ENCODE measurements at places on chromosomes 16 and 17.
A peak's percentile ranks its signal among the peaks of the same experiment; 100 is the strongest.

- no peak for DNase-seq
Measured at GRCh38 chr17:70713694-70714093, 544.4 kb downstream of the KCNJ2 start.

DNA sequence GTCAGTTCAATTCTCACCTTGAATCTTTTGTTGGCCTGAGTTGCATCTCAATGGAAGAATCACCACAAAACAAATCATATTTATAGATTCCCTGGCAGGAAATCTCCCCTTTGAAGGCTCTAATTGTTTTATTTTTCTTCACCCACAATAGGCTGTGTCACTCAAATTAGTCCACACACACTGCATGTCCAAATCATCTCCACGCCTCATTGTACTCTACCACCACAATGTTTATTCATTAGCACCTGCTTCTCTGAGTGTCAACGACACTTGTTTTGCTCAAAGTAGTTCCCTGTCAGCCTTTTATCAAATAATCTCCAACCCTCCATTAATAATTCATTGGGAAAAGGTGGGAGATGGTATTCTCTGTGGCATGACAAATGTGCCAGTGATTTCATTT is 164.3 kb downstream of the ABCC12 start:
- no peak for DNase-seq

GRCh38 chr17:30323262-30323894 is 10.5 kb downstream of the TMIGD1 start:
- DNase-seq, result no peak

GRCh38 chr16:89094252-89094879 is 714 bp downstream of the ACSF3 start:
- DNase-seq, result no peak

DNA sequence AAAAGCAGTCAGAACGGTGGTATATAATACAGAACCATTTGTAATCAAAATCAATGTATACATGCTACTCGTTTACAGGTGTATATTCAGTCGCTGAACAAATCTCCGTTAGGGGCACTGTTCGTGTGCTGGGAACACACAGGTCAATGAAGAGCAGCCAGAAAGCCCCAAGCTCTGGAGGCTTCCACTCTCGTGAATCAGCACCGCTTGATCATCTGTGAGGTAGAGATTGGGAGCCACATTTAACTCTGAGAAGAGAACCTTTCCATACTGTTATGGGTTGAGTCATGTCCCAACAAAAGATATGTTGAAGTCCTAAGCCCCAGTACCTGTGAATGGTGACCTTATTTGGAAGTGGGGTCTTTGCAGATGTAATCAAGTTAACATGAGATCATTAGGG is 5.4 kb upstream of the CYTH1 start:
- no peak for DNase-seq

DNA sequence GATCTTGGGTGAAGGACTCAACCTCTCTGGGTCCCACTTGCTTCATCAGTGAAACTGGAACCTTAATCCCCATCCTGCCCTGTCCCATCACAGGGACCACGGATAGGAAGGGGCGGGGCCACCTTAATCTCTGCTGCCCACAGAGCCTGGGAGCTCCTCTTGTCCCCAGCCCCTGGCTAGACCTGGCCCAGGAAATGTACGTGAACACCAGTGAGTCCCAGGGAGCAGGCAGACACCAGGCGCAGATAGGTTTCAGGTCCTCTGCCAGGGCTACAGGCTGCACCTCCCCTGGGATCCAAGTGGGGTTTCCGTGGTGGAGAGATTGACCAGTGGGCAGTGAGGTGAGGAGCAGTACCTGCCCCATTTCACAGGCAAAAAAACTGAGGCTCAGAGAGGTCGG is 21.0 kb downstream of the RAB11FIP4 start:
- no peak for DNase-seq

DNA sequence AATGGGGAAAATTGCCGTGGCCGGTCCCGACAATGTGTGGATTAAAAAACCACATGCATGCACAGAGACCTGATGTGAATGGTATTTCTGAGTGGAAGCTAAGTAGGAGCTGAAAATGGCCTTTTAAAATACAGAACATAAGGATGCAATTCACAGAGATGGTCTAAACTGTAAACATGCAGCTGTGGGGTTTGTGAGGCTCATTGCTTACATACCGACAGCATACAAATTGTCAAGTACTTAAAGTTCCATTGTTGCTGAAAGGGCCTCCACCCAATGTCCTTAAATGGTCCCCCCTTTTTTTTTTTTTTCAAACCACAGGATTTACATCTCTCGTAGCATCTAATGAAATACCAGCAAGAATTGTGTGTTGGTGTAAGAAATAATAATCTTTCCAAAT is 523.2 kb downstream of the MAF start:
- DNase-seq, result no peak

DNA sequence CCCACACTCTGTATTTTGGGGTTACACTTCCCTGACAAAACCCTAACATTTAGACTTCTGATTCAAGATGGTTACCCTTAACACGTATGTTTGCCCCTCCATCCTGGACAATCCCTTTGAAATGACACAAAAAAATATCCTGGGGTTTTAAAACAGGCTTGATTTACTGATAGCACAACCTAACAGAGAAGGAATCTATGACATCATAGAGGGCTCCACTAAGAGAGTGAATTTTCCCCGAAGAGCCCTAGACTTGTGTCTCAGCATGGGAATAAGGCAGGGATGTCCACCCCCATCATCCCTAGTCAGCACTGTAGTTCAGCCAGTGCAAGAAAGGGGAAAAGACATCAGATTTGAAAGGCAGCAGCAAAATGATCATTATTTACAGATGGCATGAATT is 15.8 kb upstream of the SRCIN1 start:
- DNase-seq, result no peak

- no peak for DNase-seq
Measured at GRCh38 chr16:10305912-10306311, 79.9 kb upstream of the ATF7IP2 start.

GRCh38 chr16:58847902-58848661 is 114.0 kb upstream of the GOT2 start:
- peak; percentile 84 for DNase-seq

GRCh38 chr17:58394534-58395223 is 22.7 kb downstream of the RNF43 start:
- no peak for DNase-seq

DNA sequence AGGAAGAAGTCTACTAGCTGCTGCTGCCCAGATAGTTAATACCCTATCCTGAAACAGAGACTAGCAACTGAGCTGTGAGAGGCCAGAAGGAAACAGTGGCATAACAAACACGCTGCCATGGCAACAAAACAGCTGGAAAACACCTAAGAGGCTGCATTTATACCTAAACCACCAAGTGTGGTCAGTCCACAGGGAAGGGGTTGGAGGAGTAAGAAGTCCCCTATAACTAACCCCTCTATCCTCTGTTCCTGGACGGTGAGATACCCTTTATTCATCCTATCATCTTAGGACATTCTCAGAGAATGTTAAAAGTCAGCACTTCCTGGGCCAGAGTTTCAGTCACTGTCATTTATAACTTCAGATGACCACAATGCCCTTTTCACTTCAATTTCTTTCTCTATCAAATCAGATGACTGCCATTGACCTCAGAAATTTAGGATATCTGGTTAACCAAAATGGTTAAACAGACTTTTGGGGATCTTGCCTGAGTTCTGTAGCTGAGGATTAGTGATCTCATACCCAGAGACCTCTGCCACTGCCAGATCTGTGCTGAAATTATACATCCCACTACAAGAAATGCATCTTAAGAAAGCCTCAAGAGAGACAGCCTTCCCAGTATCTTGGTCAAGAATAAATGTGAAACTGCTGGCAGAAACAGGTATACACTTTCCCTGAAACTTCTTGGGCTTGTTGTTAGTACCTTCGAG is 36.2 kb downstream of the STH start:
- no peak for DNase-seq

DNA sequence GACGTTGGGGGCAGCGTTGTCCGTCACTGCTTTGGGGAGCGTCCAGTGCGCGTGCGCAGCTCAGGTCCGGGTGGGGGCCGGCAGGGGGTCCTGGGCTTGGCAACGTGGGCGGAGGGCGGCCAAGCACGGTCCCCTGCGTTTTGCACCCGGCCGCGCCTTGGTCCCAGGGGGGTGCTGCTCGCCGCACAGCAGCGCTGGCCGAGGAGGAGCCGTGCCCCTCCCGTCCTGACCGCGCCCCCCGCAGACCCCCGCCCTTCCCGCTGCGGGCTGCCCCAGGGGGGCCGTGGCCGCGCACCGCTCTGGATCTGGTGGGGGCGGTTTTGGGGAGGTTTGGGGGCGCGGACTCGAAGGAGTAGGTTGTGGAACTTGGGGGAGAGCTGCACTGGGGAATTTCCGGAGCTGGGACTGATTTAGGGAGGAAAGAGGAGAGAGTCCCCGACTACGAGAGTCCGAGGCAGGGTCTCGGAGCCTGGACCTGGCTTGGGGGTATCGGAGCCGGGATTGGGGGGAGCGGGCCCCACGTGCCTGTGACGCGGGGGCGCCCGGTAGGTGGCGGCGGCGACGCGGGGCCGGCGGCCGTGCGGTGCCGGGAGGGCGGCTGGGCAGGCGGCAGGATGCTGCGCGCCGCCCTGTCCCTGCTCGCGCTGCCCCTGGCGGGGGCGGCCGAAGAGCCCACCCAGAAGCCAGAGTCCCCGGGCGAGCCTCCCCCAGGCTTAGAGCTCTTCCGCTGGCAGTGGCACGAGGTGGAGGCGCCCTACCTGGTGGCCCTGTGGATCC is at the start of gene SLC9A5:
Gene SLC9A5 (plus strand): TSS at position 579 of the 777 bp plus-strand sequence. CDS start 36 bp downstream, at position 615.
- DNase-seq, result no peak

GRCh38 chr17:226108-227077 is 44.9 kb upstream of the DOC2B start:
- no peak for DNase-seq

All from MV-4-11 (cell line).